ENCODE measurements at places on chromosomes 5 and 9.
A peak's percentile ranks its signal among the peaks of the same experiment; 100 is the strongest.

DNA sequence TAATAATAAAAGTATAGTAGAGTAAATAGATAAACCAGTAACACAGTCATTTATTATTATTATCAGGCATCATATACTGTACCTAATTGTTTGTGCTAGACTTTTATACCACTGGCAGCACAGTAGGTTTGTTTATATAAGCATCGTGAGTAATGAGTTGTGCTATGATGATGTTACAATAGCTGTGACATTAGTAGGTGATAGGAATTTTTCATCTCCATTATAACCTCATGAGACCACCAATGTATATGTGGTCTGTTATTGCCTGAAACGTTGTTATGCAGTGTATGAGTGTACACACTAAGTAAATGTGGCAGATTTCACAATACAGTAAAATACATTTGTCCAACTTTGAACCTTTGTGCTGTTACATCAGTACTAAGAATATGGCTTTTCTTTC is 72.7 kb upstream of the SPATA31D4 start:
- DNase-seq = no peak

- DNase-seq = no peak
Observed at GRCh38 chr9:132048201-132048600, 31.5 kb downstream of the MED27 start.

- no peak for DNase-seq
Observed at GRCh38 chr9:126154869-126155268, 171.8 kb upstream of the MVB12B start.

DNA sequence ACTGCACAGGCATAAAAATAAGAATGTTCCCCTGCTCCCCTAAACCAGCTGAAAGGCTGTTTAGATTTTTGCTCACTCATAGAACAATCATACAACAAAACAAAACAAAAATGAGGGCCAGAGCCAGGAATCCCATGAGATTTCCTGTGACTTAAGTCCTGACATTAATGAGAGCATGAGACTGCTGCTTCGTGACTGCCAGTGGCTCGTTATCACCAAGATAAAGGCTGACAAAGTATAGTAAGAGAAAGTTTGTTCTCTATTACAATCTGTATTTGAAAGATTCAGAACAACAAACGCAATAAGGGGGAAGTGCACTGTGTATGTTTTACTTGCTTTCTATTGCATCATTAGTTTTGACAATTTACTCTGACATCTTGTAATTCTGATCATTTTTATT is 837.1 kb upstream of the C9orf72 start:
- no peak for DNase-seq

DNA sequence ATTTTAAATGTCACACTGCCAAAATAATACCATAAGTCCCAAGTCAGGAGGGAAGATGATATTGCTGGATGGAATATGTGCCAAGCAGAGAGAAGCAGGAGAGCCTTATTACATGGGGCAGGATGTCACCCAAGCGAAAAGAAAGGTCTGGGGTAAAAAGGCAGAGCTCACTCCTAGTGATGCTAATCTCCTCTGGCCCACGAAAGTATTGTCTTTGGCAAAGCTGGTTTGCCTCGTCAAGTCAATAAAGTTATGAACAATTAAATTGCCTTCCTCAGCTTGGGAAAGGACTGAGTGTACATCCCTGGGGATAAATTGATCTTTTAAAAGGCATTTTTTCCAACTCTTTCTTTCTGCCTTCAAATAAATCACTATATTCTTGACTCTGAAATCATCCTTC is 220.6 kb downstream of the DMAC1 start:
- no peak for DNase-seq

- DNase-seq = peak; percentile 74
Observed at GRCh38 chr5:142145106-142145900, 36.7 kb downstream of the NDFIP1 start.

- no peak for DNase-seq
Observed at GRCh38 chr5:111775224-111775623, 18.2 kb upstream of the NREP start.

- no peak for DNase-seq
Observed at GRCh38 chr9:4287886-4288588, 11.8 kb downstream of the GLIS3 start.

GRCh38 chr5:175464074-175464941 is 14.1 kb upstream of the SFXN1 start:
- peak; percentile 78 for DNase-seq

GRCh38 chr5:159017786-159018185 is 81.9 kb downstream of the EBF1 start:
- peak; percentile 4 for DNase-seq

DNA sequence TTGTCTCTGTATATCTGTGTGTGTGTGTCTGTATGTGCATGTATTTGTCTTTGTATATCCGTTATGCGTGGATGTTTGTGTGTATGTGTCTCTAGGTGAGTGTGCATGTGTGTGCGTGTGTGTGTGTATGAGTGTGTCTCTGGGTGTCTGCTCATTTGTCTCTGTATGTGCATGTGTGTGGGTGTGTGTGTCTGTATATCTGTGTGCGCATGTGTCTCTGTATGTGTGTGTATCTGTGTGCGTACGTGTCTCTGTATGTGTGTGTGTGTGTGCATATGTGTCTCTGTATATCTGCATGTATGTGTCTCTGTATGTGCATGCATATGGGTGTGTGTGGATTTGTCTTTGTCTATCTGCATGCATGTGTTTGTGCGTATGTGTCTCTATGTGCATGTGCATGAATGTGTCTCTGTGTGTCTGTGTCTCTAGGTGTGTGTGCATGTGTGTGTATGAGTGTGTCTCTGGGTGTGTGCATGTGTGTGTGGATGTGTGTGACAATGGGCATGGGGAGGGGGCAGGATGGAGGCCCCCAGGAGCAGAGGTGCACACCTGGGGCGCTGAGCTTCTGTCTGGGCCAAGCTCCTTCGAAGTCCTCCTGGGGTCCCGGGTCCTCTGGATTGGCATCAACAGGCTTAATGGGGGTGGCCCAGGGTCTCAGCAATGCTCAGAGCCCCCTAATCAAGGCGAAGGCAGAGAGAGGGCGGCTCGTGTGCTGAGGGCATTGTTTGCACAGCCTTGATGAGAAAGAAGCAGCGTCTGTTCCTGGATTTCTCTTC is 373.4 kb upstream of the IRX4 start:
- no peak for DNase-seq

DNA sequence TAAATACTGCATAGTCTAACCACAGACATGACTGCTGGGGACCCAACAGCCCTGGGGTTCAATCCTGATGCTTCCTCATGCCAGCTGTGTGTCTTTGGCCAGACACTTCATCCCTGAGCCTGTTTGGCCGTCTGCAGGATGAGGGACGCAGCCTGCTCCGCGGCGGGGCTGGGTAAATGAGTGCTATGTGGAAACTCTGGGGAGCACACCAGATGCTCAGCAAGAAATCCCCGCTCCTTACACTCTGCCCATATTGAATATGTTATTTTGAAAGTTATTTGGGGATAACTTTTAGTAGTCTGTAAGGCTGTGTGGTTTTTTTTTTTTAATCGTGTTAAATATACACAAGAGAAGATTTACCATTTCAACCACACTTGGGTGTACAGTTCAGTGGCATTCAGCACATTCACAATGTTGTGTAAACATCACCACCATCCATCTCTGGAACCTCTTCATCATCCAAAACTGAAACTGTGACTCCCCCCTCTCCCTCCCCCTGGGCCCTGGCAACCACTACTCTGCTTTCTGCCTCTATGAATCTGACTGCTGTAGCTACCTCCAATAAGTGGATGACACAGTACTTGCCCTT is 42.7 kb downstream of the SH3PXD2B start:
- DNase-seq = peak; percentile 66

DNA sequence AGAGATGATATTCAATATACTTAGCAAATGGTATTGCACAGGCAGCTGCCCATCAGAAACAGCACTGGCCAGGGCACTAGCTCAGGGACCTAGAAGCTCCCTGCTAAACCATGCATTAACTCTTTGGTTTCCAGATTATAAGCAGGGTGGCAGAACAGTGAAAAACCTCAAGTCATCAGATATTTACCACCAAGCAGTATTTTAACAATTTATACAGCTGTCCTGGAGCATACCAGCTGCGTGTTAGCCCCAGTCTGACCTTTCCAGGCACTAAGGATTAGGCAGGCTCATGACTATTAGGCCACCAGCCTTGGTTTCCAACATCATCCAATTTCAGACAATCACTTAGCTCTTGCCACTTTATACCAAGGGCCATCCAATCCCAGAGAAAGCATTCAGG is 326.5 kb downstream of the CAAP1 start:
- DNase-seq = no peak

DNA sequence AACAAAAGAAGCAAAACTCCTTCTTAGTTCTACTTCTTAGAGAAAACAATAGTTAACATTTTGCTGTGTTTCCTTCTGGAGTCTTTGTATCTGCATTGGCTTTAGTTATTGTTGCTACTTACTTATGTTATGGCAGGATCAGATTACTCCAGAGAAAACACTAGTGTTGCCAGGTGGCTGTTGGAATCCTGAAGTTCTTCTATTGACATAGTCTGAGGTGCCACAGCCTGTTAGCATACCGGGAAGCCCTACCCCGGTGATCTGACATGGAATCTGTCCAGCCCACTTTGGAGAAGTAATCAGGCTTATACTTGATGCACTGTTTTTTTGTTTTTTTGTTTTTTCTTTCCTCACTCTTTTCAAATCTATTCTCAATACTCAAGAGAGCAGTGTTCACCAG is 68.5 kb upstream of the CEP78 start:
- no peak for DNase-seq

DNA sequence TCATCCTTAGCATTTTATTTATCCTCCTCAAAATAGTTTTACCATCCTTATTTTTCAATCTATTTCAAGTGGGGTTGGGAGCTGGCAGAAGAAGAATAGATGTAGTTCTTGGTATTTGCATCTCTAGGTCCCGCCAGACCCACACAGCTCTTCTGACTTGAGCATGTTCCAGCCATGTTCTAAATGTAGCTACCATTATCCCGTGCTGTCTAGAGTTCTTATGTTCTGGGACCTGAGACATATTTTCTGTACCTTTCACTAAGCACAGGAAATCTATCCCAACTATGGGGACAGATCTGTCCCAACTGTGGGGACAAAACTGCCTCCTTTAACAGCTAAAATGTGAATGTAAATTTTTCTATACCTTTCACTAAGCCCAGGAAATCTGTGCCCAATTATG is 32.0 kb downstream of the PAM start:
- no peak for DNase-seq

- DNase-seq = no peak
Observed at GRCh38 chr5:115661101-115661500, 35.3 kb upstream of the TMED7 start.

Measured in stimulated activated CD4-positive, alpha-beta T cell treated with anti-CD3 and anti-CD28 coated beads, Interleukin-15, amount 100 ng/mL, for 24 hours (primary cell).